Stimulated activated CD4-positive, alpha-beta T cell treated with anti-CD3 and anti-CD28 coated beads, Interleukin-12 subunit alpha, Interleukin-12 subunit beta, amount 100 ng/mL, for 4 hours (primary cell): ENCODE measurements at places on chromosomes 6 and 20.

- no peak for DNase-seq
Observed at GRCh38 chr20:16411361-16411760, 161.9 kb downstream of the KIF16B start.

GRCh38 chr20:58891718-58892140 is 39.2 kb downstream of the GNAS start:
- peak; percentile 38 for DNase-seq

DNA sequence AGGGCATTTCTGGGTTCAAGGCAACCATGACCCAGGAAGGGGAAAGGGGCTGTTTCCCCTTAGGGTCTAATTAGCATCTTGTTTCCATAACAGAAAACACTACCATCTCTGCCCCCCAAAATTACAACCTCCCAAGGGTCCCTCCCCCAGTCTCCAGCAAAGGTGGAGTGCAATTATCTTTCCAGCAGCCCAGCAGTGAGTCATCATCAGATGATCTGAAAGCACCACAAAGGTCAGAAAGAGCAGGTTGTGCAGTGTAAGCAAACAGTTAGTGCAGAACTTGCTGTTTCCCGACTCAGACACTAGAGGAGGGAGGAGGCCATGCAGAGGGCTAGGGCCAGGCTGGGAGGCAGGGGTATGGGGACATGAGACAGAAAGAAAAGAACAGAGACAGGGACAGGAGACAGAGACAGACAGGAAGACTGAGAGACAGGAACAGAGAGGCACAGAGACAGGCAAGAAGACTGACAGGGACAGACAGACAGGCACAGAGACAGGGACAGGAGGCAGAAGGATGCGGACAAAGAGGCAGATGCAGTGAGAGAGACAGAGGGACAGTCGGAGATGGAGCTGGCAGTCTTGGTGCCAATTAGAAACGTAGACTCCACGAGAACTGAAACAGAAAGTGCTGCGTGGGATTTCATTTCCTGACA is 62.5 kb downstream of the PYGB start:
- DNase-seq, result peak; percentile 20

DNA sequence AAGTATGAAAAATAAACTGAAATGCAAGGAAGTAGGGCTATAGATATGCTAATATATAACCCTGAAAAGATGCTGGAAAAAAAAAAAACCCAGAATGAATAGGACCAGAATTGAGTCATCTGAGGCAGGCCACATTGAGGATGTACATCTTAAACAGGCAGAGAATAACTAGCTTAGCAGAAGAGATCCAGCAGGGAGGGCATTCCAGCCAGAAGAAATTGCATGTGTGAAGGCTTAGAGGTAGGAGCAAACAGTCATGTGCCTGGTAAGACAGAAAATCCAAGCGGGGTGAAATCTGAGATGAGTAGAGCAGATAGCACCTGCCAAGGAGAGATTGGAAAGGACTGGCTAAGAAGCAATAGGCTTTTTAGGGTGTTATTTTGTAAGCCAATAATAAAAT is 2.6 kb downstream of the COL19A1 start:
- DNase-seq, result no peak

DNA sequence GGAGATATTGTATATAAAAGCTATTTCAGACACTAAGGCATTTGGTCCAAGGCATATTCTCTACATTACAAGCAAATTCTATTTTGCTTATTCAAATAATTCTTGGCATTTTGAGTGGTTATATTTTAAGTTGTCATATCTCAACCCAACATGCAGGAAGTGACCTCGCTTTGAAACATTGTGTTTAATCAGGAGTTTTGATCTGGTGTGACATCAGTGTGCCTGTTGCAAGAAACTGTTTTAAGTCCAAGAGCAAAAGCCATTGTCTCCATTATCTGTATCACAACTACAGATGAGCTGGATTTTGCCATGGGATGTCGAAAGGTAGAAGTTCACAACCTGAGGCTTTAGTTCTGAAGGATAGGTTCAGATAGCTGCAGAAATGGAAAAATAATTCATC is 509.9 kb upstream of the ID4 start:
- DNase-seq, result no peak

- DNase-seq, result no peak
Observed at GRCh38 chr6:115485400-115485799, 575.3 kb downstream of the FRK start.

DNA sequence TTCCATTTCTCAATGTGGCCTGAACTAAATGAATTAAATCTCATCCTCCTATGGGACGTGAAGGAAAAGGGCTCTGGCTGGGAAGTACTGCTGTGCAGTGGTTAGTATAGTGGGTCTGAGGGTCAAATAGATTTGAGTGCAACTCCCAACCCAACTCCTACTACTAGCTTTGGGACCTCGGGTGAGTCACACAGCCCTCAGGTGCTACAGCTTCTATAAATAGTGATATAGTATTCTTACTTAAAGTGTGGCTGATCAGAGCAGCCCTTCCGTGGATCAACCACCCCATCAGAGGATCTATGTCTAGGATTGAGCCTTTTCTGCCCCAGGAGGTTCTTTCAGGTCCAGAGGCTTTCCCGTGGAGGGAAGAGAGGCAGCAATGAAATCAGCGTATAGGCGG is 904 bp upstream of the UST start:
- DNase-seq, result no peak

GRCh38 chr20:32234135-32234808 is 26.6 kb downstream of the POFUT1 start:
- DNase-seq, result no peak

DNA sequence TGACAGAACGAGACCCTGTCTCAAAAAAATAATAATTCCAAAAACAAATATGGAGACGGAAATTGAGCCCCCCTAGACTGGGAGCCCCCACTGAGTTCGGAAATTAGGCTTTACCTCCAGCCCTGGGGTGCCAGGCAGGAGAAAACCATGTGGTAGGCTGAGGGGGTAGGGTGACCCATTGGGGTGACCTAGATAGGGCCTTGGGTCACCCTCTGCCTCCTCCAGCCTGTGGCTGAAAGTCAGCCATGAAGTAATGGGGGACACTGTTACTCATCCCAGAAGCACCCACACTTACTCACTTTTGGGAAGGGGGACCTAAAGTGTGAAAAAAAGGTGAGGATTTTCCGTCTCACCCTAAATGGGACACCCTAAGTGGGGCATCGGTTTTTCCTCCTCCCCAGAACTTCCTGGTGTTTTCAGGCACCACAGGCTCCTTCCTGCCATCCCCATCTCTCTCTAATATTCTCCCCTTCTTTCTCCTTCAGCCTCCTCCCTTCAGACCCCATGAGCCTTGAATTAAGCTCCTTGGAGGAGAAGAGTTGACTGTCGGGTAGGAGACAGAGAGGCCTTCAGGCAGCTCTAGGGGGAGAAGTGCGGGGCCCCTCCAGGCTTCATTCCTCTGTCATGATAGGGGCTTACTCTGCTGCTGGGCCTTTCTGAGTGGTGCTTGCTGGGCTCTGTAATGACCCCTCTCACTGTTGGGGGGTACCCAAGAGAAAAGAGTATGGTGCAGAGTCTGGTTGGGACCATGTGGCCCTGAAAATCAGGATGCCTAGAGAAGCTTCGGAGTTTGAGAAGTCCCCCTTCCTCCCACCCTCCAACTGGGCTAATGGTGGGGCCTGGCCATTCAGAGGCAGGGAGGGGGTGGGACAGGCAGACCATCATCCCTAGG is 2.4 kb downstream of the LTB start:
- no peak for DNase-seq

DNA sequence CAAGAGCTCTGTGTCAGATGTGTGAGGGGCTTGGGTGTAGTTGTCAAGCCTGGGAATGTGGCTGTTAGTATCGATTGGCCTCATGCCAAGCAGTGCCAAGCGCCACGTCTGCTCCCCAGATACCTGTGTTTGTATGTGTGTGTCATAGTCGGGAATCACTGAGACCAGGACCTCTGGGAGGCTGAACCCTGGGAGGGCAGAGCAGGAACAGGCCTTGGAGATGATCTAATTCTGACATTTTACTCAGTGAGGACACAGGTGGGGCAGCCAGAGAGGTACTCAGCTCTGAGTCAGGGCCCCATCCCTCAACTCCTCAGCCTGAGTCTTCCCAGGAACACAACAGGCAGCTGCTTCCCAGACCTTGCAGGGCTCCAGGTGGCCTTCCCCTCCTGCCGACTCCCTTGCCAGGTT is 51.2 kb upstream of the FANCE start:
- no peak for DNase-seq

DNA sequence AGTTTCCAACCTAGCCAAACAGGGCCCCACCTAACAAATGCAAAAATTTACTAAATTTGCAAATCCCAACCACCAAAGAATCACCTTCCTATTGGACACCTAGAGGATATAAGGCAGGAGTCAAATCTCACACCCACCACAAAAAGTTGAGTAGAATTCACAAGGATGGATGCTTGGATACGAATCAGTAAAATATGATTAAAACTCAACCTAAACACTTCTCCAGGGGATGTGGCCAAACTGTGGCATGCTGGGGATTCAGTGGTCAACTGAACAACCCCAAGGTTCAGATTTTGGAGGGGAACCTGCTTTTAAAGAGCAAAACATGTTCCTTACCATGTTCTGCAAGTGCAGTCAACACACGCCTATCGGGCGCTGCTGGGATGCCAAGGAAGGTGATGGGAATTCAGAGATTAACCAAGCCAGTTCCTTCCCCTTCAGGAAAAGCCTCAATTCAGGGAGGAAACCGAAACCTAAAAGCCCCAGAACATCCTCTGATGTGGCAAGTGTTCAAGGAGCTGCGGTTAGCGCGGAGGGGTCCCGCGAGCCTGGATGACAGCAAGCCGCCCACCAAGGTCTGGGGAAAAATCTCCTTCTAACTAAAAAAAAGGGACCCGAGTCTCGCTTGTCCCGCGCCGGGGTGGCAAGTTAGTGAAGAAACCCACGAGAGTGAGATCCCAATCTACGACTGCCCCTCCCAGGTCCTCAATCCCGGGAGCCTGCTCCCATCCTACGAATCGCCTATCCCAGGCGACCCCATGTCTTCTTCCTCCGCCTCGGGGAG is 902 bp downstream of the SAMHD1 start:
- peak; percentile 20 for DNase-seq

DNA sequence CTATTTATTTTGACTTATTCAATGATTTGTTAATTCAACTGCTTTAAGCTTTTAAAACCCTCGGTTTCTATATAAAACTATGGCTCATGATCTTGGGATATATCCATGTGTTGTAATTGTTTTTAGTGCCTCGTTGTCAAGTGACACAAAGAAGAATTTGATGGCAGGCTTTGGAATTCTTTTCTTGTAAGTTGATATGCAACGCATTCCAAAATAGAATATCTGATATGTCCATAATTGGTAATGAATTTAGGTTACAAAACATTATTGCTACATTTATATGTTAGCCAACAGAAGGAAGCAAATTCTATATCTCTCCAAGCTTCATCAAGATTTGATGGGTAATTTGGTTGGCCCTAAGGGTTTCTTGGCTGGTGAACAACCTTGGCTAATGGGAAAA is 220.4 kb upstream of the RIMS1 start:
- no peak for DNase-seq

- DNase-seq, result no peak
Observed at GRCh38 chr20:11869641-11870040, 48.1 kb upstream of the BTBD3 start.

DNA sequence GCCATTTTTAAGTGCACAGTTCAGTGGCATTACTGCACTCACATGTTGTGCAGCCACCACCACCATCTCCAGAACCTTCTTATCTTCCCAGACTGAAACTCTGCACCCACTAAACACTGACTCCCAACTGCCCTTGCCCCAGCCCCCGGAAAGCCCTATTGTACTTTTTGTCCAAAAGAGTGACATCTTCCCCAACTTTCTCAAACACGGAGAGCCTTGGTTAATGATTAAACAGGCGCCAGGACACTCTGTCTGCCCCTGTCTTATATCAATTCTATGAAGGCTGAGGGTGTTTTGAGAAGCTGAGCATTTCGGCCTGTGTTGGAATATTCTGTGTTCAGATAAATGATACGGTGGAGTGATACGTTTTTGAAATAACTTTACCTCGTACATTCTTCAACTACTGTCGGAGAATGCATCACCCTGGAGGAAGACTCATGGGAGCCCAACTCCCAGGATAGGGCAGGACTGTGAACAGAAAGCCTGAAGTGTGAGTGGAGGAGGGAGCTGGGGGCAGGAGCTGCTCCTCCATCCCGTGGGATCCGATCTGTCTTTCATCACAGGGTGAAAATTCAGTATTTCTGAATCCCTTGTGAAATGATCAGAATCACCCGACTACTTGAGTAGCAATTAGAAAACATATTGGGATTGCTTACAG is 68.7 kb upstream of the FOXC1 start:
- DNase-seq, result no peak

- DNase-seq, result peak; percentile 12
Observed at GRCh38 chr6:31094389-31094881, 17.9 kb downstream of the C6orf15 start.

DNA sequence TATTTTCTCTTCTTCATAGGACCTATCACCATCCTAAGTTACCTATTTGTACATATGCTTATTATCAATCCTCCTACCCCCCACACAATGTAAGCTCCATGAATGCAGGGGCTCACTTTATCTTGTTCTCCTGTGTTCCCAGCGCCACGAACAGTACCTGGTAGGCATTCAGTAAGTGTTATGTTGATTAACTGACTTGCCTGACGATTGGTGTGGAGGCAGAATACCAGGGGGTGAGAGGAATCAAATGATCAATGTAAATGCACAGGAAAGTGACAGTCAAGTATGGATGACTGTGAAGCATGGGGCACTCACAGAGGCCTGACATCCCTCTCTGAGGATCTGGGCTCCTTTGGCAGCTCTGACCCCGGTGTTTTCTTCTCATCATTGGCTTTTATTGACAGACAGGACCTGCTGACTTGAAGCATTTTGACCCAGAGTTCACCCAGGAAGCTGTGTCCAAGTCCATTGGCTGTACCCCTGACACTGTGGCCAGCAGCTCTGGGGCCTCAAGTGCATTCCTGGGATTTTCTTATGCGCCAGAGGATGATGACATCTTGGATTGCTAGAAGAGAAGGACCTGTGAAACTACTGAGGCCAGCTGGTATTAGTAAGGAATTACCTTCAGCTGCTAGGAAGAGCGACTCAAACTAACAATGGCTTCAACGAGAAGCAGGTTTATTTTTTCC is 6.1 kb upstream of the IFT52 start:
- no peak for DNase-seq

DNA sequence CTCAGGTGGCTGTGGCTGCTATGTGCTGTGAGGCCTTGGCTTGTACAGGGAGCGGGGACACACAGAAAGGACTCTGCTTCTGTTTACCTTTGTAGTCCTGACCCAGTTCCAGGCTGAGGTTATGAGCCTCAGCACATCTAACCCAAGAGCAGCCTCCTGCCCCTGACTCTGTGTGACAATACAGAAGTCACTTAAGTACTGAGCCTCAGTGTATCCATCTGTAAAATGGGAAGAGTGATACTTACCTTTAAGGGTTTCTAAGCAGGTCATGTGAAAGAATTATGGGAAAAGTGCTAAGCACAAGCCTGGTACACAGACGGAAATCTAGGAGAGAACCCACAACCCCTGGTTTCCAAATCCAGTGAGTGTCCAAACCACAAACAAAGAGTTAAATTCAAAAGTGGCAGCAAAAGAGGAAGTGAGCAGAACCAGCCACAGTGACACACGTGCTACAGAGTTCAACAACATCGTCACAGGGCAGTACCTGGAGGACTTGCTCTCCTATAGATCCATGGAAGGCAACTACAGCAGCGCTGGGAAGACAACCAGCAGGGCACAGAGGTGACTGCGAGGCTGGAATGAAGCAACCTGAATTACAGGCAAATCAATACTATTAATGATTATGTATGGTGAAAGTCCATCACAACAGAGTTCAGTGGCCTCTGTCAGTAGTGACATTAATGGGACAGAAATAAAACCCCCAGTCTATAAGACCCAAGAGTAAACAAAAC is 12.5 kb downstream of the TRIM26 start:
- DNase-seq, result no peak
